ENCODE measurements at places on chromosomes 4 and X.

DNA sequence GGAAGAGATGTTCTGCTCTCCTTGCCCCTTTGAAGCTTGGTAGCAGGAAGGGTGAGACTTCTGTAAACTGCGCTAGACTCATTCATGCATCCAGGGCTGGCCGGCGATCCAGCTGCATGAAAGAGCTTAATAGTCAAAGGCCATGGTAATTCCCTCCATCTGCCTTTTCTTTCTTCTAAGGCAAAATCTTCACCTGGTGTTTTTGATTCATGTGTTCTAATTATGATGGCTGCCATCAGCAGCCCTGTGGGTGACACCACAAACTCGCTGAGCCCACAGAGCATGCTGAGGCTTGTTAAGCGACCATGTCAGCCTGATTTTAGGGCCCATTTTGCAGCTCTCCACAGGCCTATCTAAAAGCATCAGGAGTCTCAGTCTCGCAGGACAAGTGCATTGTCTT is 450.1 kb upstream of the TENM3 start:
- DNase-seq: no peak

GRCh38 chr4:112636688-112637551 is at the start of the genes LARP7 and ZGRF1:
Gene LARP7, plus strand, starts transcription at chr4:112637143. Its CDS starts 7,527 bp downstream, at chr4:112644670.
Gene ZGRF1, minus strand, starts transcription at chr4:112636909. Its CDS starts 3,733 bp downstream, at chr4:112633176.
- DNase-seq: peak; percentile 94

DNA sequence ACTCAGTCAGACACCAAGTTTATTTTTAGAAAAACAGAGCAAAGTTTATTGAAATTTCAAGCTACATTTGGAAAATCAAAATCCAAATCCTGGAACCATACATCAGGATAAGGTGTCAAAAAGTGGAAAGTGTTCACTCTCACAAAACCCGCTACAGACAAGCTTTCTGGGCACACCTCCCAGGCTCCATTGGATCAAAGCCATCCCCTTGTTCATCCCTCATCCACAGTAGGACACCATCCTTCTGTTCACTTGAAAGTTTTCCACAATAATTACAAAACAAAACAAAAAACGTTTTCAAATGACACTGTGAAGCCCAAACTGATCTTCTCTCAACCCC is 62.4 kb downstream of the TSC22D3 start:
- DNase-seq: no peak

GRCh38 chrX:108415146-108415545 is 23.1 kb downstream of the COL4A6 start:
- no peak for DNase-seq

- DNase-seq: no peak
These were observed 3.6 kb downstream of the ABLIM2 start for GRCh38 chr4:8155048-8155447.

DNA sequence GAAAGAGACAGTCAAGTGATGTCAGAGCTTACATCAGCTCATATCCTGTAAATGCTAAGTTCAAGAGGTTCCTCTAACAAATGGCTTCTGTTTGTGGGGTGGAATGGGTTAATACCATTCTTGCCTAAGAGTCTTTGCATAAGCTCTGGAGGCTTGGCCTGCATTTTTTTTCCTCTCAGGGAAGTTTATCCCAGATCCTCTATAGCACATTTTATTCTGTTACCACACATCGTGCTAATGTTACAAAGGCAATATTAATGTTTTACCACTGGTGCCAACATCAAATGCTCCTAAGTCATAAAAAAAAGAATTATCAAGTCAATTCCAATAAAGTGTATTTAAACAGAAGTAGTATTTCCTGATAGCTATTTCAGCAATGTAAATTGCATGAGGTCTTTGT is 2.9 kb upstream of the ADH6 start:
- DNase-seq: no peak

DNA sequence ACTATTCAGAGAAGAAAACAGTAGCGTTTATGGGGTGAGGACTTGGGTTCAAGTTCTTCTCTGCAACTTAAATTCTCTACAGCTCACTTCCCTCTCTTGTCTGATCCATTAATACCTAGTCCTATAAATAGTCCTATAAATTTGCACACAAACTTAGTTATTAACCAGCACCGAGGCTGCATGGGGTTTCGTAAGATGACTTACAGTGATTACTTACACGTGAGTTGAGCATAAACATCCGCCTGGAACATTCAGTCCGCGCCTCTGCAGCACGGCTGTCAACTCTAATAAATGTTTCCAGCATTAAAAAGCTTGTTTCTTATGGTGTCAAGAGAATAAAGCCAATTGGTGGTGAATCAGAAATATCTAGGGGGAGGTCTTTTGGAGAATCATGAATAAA is 103.0 kb upstream of the ENPP6 start:
- no peak for DNase-seq

- no peak for DNase-seq
These were observed 97.4 kb downstream of the NLGN4X start for GRCh38 chrX:6131287-6131686.
